Right ventricle myocardium inferior (tissue), 1 donor: ENCODE measurements at places on chromosomes 1 and 21. TPM values are rescaled to one million over a fixed set of nuclear protein-coding genes. Genes with fewer than 3 reads are reported as not detected.

DNA sequence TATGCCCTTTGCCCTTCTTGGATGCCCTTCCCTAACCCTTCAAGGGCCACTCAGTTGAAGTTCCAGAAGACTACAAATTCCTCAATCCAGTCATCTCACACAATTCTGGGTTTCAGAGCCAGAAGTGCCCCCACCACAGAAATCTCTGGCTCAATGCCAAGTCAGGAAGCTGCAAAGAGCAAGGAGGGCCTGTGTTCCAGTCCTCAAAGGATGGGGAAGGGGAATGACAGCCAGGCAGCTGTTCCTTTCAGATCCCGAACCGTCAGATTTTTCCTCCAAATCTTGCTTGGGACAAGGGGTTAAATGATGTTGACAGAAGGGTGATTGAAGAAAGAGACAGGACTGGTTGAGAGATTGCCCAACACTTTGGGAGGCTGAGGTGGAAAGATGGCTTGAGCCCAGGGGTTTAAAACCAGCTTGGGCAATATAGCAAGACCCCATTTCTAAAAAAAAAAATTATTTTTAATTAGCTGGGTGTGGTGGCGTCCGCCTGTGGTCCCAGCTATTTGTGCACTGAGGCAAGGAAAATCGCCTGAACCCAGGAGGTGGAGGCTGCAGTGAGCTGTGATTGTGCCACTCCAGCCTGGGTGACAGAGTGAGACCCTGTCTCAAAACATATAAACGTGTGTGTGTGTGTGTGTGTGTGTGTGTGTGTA, 716 bp upstream of the HPDL start:
- DNase-seq, result no peak

GRCh38 chr1:242205622-242206489, 207.0 kb upstream of the MAP1LC3C start:
- no peak for DNase-seq

- no peak for DNase-seq
These were observed 135.7 kb upstream of the ZNF648 start for GRCh38 chr1:182196897-182197870.

DNA sequence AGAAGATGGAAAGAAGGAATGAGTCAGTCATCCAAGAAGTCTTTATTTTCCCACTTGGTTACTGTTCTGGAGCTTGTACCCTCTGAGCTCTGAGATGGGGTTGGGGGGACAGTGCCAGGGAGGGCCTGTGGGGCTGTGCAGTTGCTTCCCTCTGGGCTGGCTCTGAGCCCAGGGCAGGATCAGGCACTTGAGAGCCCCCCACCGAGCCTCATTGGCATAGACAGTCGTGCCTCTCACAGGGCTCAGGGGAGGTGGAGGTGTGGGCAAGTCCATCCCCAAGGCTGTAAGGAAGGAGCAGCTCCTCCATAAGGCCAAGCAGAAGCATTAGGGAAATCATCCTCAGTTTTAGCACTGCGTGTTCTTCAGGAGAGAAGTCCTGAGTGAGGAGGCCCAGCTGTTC, 2.5 kb upstream of the ARL8A start:
- no peak for DNase-seq

DNA sequence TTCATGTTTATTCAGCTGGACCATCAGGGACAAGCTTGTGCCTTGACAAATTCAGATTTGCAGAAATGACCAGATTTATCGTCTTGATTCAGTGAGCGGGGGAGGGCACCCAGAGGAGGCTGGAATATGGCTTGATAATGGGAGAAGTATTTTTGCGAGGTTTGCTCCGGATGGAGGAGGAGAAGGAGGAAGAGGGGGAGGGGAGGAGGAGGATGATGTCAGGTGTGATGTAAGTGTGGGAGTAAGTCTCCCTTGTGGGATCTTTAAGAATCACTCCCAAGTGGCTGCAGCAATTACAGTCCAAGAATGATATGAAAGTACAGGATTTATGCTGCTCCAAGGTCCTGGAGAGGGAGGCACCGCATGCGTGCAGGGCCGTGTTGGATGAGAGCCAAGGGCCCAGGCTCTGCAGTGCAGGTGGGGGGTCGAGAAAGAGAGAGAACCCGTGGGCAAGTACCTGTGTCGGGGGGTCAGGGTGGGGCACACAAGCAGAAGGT, 5.6 kb upstream of the ZNF496 start:
- no peak for DNase-seq

- DNase-seq, result no peak
These were observed 1.4 kb downstream of the APP start for GRCh38 chr21:26169061-26169610.

- no peak for DNase-seq
These were observed 73.5 kb downstream of the SIK1 start for GRCh38 chr21:43353282-43354025.

GRCh38 chr1:212256369-212256768, 28.8 kb upstream of the PPP2R5A start:
- DNase-seq, result no peak

DNA sequence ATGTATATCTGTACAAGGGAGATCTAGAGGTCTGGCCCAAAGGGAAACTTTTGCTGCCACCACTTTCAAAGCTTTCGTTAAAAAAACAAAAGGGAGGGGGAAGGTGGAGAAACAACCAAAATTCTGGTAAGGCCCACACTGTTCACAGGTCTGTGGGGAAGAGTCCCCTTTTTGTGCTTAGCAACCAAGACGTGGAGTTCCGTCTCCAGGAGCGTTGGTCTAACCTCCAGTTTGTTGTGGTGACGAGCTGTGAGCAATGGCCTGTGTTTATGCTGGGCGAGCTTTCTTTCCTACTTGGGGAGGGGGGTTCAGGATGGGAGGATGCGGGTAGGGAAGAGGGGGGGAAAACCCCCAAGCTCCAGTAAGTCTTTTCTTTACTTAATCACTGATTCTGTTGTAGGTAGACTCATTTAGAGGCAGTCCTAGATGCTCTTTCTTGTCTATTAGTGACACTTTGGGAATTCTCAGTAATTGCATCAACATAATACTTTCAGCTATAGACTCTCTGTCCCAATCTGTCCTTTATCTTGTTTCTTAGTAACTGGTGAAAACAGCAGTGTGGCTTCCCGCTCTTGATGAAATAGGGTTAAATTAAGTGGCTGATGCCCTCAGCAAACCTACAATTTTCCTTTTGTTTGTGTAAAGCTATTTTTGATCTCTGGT, 1.5 kb downstream of the HIPK1 start:
- DNase-seq, result no peak

- DNase-seq, result no peak
These were observed at the start of gene IFI44L for GRCh38 chr1:78619803-78620579. Gene IFI44L, plus strand, starts transcription at chr1:78620448. Its CDS starts 7,468 bp downstream, at chr1:78627916.

DNA sequence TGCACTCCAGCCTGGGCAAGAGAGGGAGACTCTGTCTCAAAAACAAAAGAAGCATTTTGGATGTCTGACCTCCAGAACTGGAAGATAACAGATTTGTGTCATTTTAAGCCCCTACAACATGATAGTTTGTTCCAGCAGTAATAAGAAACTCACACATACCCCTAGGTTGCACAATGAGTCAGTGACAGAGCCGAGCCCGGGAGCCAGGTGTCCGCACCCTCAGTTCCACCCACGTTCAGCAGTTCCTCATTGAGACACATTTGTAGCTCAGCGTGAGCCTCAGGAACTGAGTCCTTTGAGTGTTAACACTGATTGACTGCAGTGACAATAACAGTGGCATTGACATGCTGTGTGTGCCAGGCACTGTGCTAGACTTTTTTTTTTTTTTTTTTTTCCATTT, 19.8 kb downstream of the LRRC38 start:
- DNase-seq, result no peak

DNA sequence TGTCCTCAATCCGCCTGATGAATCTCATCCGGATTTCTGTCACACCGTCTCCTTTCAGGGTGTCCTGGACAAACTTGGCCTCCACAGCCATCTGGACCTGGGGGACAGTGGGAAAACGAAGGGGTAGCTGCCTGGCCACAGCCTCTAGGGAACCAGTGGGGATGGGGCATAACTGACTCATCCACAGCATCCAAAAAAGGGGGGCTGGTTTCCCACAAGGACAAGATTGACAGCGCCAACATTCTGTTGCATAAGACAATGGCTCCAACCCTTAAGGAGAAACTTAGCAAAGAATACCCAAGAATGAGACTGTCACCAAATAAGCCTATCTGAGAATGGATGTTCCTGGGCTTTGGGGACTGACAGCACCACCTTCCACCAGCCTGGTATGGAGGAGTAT, 12.1 kb downstream of the TRAPPC3 start:
- no peak for DNase-seq

DNA sequence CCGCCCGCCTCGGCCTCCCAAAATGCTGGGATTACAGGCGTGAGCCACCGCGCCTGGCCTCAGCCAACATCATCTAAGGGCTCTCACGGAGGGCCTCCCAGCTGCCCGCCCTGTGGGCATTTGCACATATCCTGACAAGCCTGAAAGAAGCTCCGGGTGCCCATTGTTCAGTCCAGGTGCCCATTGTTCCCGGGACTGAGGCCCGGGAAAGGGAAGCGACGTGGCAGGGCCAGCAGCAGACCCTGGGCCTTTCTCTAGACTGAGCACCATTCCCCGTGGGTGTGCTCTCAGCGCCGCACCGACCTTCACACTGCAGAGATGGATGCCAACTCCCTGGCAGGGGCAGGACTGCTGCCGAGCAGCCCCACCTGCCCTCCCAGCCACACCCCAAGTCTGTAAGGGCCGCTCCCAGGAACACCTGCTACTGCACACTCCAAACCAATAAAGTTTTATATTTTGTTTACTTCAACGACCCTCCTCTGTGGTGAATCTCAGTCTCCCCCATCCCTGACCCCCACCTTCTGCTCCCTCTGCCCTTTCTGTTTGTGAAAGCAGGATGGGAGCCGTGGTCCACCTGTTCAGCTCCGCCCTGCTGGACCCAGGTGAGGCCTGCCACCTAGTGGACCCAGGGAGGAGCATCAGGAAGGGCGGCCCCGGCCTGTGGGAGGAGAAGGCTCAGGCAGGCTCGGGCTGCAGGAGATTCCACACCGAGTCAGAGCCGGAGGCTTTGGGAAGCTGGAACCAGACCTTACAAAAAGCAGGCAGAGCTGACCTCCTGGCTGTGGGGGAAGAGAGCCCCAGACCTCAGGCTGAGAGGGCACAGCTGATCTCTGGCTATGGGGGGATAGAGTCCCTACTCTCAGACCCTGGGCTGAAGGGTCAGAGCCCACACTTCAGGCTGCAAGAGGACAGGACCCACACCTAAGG, 1.1 kb upstream of the TMEM82 start:
- DNase-seq, result peak; percentile 86

GRCh38 chr21:15309721-15310120, 244.9 kb upstream of the NRIP1 start:
- peak; percentile 71 for DNase-seq

- no peak for DNase-seq
These were observed 28.1 kb upstream of the RGS1 start for GRCh38 chr1:192547501-192547900.

DNA sequence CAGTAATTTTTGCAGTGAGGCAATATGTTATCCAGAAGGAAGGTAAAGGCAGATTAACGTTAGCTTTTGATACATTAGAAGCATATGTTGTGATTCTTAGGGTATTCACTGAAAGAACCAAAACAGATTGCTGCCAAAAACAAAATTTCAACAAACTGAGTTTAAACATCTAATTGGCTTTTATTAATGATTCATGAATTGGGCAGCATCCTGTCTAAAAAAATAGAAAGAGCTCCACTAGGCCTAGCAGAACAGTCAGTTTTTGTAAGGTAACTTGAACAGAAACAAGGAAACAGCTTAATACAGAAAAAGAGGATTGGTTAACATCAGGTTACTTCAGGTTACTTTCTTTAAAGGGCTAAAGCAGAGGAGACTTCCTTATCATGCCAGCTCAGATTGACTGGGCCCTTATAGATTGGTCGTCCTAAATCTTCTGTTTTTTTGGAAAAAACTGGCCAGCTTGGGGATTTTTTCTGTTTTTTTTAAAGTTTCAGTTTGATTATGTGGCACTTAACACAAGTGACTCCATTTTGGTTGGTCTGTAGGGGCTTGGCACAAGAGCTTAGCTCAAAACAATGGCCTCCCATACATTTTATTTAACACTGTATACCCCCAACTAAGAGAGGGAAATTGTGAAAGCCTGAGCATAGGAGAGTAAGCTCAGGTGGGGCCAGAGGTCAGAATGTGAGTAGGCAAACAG, 36.8 kb upstream of the GALNT2 start:
- no peak for DNase-seq

DNA sequence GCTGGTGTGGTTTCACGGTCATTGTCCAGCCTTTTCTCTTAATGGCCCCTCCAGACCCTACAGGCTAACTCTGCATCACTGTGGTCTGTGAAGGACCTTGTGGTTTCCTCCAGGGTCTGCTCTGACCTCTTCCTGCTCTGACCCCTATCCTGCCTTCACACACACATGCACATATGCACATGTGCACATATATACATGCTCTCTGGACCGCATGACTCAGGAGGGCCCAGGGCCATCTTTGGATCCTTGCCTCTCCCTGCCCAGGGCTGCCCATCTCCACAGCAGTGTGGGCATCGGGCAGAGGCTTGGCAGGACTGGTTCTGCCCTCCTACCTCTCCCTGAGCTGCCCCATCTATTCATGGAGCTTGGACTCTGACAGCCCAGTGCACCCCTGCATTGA, 510.9 kb downstream of the PTPRU start:
- no peak for DNase-seq

OXCT2 gene
- total RNA-seq, result 1.3 TPM

STUM gene
- total RNA-seq, result 1.4 TPM

OSCP1 gene
- total RNA-seq, result 5.3 TPM

CA6 gene
- total RNA-seq, result 0.19 TPM

PLA2G4A gene
- 2.5 TPM for total RNA-seq

GNG4 gene
- not detected for total RNA-seq

TCHH gene
- not detected for total RNA-seq

LCE1E gene
- not detected for total RNA-seq

PRAMEF27 gene
- total RNA-seq, result not detected
